ENCODE measurements at places on chromosomes 11 and 22. TPM values are rescaled to one million over a fixed set of nuclear protein-coding genes. Genes with fewer than 3 reads are reported as not detected.

DNA sequence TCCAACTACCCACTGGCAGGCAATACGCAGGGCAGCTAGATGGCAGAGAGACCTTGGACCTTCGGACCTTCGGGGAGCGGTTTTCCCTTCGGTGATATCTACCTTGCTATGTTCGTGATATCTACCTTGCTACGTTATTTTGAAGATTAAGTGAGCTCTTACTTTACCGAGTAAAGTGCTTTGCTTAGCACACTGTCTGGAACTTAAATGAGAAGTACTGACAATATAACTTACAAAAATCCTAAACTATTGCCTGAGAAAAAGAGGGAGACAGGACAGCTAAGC is 1.0 kb upstream of the PRDM10 start:
- DNase-seq = peak; percentile 45

GRCh38 chr22:19199479-19199878 is 20.9 kb upstream of the SLC25A1 start:
- no peak for DNase-seq

- DNase-seq = no peak
Observed at GRCh38 chr22:47050401-47051051, 288.1 kb downstream of the TBC1D22A start.

- DNase-seq = peak; percentile 10
Observed at GRCh38 chr22:46051646-46052045, 74.7 kb upstream of the WNT7B start.

GRCh38 chr11:96219981-96220623 is 122.9 kb downstream of the MAML2 start:
- no peak for DNase-seq

DNA sequence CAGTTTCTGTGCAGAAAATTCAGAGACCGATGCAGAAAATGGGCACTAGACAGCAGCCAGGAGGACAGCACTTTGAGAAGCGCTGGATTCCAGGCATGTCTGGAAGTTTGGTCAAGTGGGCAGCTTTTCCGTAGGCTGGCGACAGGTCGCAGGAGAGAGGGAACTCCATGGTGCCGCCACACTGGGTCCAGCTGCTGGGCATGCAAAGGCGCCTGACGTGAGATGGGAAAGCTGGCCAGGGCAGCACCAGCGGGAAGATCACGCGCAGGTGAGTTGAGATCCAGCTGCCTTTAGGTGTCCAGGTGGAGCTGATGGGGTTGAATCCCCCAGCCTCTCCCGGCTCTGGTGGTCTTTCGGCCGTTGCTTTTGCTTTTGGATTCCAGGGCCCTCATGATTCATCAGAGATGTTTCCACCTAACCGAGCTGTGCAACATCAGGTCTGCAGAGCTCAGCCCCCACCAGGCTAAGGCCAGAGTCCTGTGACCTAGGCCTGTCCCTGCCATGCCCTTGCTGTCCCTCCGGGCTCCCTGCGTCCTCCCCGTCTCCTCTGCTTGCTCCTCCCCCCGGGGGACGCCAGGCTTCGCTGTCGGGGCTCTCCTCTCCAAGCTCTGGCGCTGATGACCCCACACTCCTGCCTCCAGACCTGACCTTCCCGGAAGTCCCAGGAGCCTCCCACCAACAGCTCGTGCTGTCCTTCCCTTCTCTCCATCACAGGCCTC is 1001.7 kb downstream of the BRD1 start:
- no peak for DNase-seq

GRCh38 chr11:68946416-68947090 is 34.2 kb downstream of the MRGPRD start:
- DNase-seq = no peak

DNA sequence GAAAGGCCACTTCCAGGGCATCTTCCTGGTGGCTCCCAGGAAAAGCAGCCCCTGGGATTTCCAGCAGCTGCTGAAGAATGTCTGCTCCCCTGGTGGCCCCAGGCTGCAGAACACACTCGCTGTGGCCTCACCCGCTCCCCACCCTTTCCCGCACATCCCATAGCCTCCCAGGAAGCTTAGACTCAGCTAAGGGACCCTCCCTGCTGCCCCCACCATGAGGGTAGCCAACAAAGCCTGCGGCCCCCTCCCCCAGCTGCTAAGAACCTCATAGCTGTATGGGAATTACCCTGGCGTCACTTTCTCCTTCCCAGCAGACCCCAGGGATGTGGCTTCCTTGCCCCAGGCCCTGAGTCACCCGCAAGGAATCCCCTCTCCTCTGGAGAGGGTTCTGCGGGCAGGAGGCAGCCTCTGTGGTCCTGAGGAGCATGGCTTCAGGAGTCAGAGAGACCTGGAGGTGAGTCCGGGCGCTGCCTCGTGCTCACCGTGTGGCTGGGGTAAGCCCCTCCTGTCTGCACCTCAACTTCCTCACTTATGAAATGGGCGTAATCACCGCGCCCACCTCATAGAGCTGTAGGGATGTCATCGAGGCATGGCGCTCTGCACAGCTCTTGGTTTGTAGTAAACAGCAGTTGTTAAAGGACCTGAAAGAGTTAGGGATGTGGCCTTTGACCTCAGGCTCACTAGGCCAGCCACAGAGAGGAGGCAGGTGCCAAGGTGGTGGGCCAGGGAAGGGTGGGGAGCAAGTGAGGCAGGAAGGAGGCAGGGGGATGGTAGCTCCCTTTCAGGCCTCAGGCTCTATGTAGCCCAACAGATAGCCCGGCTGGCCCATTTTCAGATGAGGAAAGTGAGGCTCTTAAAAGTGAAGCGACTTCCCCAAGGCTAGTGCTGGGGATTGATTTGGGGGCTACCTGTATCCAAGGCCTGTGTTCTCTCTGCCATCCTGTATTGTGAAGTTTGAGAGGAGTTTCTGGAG is 71.2 kb downstream of the LRRC32 start:
- no peak for DNase-seq

DNA sequence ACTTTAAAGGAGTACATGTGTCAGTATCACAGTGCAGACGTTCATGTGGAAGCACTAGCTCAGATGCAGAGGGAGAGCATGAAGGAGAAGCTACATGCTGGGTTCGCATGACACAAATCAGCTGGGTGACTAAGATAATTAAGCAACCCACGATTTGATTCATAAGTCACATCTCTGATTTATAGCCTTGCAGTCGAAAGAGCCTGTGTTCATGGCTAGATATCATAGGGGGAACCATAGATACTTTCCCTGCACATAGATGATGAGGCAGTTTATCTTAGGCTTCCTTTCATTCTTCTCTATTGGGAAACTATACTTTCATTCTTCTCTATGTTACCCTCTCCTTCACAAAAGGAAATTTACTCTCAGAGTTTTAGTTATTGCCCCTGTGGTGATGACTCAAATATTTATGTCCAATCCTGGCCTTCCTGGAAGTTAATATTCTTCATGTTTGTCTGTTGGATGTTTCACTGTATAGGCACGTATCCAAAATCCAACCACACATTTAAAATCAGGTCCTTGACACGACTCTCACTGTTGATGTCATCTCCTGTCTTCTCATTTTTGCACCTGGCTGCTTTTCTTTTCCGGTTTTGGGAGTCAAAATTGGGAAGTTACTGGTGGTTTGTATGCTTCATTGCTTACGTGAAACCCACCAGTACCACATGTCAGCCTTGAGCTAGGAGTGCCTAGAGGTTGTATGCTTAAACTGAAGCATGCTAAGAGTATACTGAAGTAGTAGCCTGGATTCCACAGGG is 56.3 kb upstream of the SLC5A12 start:
- DNase-seq = no peak

DNA sequence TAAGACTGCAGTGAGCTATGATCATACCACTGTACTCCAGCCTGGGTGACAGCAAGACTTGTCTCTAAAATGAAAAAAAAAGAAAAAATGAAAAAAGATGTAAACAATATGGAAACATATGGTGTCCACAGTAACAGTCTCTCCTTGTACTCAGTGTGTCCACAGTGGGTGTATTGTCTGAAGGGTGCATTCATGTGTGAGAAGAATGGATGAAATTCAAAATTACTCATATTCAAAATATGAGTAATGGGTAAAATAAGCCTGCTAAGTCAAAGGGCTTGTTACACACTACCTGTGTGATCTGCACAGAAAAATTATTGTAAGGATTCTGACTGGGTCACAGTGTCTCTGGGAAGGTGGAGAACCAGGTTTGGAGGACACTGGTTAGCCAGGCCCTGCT is 26.9 kb downstream of the PPFIA1 start:
- no peak for DNase-seq

GRCh38 chr22:43160497-43161126 is 9.3 kb downstream of the TSPO start:
- DNase-seq = no peak

GRCh38 chr11:73365352-73366264 is 10.6 kb upstream of the RELT start:
- no peak for DNase-seq

DNA sequence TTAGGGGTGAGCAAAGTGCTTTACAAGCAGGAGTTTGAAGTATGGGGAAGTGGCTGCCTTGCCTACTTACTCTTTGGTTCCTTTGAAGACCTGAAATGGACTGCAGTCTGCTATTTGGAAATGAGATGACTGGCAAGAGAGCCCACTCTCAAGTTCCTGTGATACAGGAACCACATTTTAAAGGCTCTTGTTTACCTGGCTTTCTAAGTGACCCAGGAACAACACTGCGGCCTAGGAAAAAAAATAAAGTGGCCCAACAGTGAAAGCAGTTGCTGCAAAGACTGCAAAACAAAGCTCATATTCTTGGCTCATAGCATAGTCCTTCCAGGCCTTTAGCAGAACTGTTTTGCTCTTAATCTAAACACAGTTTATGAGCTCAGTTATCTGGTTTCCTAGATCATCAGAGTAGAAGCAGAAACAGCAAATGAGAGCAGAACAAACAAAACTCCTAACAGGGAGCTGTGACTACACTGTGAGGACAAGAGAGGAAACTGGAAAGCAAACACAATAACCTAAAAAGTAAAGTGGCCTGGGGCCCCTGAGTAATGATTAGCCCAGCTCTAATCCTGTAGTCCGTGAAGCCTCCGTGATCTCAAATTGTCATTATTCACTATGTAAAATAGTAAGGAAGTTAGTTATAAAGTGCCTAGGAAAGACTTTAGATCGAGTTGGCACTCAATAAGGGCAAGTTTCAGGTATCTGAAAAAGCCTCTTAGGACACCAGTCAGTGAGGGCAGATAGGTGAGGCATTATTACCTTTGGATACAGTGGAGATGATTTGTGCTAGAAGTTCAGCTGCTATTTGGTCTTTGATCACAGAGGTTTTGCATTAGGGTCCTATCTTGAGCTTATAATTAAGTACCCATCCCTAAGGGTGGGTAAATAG is 11.5 kb downstream of the CCDC117 start:
- DNase-seq = no peak

- no peak for DNase-seq
Observed at GRCh38 chr22:39279170-39279850, 34.5 kb upstream of the PDGFB start.

Gene UPB1
- total RNA-seq = 1.1 TPM

Gene APOL4
- total RNA-seq = 4.7 TPM

Measured in left ventricle myocardium inferior (tissue), 1 donor.